ENCODE measurements at places on chromosomes 11 and 22.

- no peak for DNase-seq
Measured at GRCh38 chr11:71992136-71992730, 6.5 kb upstream of the IL18BP start.

DNA sequence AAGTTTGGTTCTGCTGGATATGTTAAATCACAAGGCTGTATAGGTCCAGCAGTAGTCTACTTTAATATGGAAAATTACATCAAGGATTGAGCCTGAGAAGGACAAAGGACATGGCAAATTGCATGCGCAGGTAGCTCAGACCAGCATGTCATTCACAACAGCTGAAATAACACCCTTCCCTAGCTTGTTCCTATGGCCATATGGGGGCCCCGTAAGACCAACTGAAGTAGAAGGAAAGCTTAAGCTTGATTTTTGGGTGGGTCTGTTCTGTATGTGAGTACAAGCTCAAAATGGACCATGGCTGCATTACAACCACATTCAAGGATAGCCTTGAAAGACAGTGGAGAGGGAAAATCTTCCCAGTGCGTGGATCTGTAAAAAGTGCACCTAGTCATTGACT is 20.6 kb upstream of the PDE3B start:
- no peak for DNase-seq

- no peak for DNase-seq
Measured at GRCh38 chr11:69138265-69138664, 17.5 kb upstream of the SMIM38 start.

GRCh38 chr22:47299863-47300697 is 537.6 kb downstream of the TBC1D22A start:
- DNase-seq = no peak

- no peak for DNase-seq
Measured at GRCh38 chr11:41665441-41666360, 206.2 kb upstream of the LRRC4C start.

DNA sequence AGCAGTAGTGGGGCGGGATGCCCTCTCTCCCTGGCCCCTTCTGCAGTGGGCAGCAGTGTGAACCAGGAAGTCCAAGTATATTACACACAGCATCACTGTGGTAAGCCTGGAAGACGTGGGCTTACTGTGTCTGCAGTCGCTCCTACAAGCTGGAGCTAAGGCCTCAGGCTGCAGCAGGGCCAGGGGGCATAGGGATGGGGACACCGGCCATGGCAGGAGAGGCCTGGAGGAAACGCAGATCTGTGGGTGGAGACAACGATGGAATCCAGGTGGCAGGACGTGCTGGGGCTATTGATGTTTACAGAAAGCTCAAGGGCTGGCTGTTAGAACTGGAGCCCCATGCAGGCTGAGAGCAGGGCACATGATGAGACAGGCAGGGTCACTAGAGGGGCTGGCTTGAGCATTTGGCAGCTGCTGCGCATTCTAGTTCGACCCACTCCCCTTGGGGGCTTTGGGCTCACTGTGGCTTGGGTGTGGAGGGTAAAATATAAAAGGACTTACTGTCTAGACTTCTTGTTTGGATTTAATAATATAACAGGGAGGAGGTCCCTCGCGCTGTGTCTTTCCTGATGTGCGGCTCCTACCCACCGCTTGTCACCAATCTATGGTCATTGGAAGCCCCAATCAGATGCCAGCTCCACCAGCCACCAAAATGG is 539.5 kb downstream of the TBC1D22A start:
- no peak for DNase-seq

DNA sequence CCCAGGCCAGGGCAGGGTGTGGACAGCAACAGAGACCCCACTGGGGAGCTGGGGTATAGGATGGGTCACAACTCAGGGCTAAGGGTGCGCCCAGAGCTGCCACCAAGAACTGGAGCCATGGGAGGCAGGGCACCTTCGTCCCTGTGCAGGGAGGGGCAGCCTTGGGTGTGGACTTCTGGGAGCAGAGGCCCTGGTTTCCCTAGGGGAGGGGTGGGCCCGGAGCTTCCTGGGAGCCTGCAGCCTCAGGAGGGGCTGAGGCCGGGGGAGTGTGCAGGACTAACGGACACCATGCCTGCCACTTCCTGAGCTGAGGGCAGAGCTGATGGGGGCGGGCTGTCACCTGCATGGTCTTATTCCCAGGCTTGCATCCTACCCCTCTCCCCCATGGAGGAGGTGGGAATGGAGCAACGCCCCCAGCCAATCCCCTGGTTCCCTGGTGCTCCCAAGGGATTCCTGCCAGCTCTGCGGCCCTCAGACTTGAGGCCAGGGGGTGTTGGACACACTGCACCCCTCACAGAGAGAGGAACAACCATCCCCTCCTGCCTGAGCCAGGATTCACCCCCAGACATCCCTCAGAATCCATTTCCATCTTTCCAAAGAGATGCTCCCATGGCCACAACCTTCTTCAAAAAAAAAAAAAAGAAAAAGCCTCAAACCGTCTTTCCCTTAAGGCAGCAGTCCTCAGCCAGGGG is 225.7 kb downstream of the CTTN start:
- no peak for DNase-seq

DNA sequence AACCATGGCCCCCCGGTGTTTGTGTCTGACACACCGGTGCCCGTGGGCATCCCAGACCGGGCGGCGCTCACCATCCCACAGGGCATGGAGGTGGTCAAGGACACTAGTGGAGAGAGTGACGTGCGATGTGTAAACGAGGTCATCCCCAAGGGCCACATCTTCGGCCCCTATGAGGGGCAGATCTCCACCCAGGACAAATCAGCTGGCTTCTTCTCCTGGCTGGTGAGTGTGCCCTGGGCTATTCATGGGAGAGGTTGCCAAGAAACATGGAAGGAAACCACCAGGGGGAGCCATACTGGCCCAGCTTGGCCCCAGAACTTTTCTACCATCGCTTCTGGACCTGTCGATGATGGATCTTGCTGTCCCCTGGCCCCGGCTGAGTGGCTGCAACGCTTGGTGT is 36.5 kb downstream of the PRDM11 start:
- DNase-seq = no peak

- no peak for DNase-seq
Measured at GRCh38 chr22:26095256-26095956, 73.9 kb upstream of the SEZ6L start.

- DNase-seq = no peak
Measured at GRCh38 chr22:37019309-37020191, at the start of the genes MPST and TST. MPST (plus strand) TSS chr22:37019742; CDS start chr22:37019837, 95 bp downstream. TST (minus strand) TSS chr22:37019447; CDS start chr22:37018732, 715 bp downstream.

DNA sequence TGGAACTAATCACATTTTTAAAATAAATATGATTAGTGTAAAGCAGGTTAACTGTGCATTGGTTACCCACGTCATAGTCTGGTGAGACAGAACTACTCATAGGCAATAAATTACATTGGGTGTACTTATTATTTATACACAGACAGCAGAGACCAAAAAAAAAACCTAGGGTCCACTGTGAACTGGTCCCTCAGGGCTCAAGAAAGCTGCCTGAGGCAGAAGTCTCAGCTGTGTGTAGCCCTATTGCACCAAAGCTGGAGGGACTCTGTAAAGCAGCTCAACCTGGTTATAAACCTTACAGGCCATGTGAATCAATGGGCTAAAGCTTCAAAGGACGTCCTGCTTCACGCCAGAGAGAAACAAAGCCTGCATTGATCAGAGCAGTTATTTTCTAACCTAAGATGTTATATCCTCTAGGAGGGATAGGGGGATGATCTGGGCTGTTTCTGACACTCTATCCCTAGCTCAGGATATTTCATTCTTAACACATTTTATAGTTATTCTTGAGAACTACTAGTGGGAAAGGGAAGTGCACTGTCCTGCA is 432.2 kb upstream of the ANO3 start:
- no peak for DNase-seq

DNA sequence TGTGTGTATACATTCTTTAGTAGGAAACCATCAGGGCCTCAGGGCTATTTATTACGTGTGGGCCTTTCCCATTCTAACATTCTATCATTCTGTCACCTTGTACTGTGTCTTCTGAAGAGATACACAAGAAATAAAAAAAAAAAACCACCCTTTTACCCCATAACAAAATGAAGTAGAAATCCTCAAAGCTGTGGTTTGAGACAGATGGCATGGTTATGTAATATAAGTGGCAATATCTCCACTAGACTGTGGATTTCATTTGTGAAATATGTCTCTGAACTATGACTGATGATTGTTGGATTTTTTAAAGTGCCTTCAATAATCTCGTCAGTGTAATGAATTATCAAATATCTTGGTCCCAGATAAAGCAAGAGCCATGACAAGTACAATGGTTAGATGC is 150.0 kb upstream of the BLID start:
- DNase-seq = no peak

DNA sequence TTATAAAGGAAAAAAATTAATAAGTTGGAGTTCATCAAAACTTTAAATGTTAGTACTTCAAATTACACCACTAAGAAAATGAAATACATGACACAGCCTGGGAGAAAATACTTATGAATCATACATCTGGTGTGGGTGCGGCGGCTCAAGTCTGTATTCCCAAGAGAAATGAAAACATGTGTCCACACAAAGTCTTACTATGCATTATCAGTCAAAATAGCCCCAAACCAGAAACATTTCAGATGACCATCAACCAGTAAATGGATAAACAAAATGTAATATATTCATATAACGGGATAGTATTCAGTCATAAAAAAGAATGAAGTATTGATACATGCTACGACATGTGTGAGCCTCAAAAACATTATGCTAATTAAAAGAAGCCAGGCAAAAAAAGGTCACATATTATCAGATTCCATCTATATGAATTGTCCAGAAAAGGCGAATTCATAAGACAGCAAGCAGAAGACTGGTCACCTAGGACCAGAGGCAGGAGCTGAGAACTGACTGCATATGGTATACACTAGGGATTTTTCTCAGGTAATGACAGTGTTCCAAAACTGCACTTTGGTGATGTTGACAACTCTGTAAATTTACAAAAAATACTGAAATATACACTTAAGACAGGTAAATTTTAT is 5.3 kb upstream of the AKIP1 start:
- DNase-seq = no peak

DNA sequence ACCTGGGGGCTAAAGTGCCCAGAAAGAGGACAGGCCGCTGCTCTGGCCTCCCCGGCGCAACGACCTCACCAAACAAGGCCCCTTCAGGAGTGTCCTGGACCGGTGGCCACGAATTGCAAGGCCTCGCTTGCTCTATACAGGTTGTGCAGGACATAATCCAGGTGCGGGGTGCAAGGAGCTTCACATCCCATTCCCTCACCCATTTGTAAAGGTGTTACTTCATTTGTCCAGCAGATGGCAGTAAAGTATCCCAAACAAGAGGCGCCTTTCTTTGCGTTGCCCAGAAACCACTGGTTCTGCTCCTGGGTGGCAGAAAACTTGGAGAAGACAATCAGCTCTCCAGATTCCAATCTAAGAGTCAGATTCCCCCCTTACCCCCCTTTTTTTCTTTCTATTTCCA is 35.9 kb upstream of the PRDM11 start:
- no peak for DNase-seq

DNA sequence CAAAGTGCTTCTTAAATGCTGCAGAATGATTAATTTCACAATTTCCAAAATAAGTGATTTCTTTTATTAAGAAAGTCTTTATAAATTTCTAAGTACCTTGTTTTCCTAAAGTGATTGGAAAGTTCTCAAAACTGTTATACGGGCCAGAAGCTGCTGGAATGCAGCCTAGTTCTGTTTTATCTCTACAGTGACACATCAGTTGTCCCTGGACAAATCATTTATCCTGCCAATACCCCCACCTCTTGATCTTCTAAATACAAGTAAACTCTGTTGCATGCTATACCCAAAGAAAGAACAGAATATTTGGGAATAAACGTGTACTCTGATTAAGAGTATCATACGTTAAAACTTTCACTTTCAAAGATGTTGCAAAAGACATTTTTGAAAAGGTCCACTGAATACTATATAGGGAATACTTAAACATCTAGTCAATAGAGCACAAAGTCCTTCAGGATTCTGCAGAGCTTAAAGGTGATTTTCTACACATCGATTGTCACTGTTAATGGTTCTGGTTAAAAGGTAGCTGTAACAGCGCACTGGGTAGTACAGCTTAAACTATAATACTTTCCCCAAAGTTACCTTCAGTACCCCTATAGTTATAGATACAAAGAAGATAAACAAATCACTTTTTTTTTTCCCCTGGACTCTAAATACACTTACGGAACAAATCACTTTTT is 92.1 kb upstream of the APOA1 start:
- no peak for DNase-seq

DNA sequence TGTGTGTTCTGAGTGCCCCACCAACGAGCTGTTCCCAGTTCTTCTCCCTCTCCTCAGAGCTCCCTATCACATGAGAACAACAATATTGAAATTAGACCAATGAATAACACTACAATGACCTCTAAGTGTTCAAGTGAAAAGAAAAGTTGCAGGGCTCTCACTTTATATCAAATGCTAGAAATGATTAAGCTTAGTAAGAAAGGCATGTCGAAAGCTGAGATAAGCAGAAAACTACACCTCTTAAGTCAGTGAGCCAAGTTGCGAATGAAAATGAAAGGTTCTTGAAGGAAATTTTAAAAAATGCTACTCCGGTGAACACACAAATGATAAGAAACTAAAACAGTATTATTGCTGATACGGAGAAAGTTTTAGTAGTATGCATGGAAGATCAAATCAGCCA is 199.8 kb downstream of the GUCY1A2 start:
- no peak for DNase-seq

- DNase-seq = no peak
Measured at GRCh38 chr22:21444701-21445436, 22.3 kb upstream of the TMEM191C start.

- DNase-seq = no peak
Measured at GRCh38 chr11:113289431-113290187, 24.8 kb upstream of the TTC12 start.

All from AG04449 (cell line).